Stimulated activated CD4-positive, alpha-beta T cell treated with anti-CD3 and anti-CD28 coated beads, TNF-alpha, amount 100 ng/mL, for 48 hours (primary cell): ENCODE measurements at places on chromosomes 4 and X.

DNA sequence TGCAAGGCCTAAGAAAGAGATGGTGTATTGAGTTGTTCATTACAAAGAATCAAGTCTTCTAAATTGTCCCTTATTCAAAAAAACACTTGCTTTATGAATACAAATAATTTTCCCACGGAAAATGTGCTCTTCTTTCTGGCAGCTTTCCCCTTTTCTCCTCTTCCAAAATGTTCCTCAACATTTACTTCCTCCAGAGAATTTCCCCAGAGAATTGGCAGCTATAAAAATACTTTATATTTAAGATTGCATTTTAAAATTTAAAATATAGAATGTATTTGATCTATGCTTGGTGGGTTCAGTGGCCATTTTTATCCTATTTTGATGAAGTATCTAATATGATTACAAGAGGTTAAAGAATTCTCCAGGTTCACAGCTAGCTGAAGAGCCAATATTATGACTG is 521.0 kb downstream of the IQCM start:
- no peak for DNase-seq

- DNase-seq, result no peak
Measured at GRCh38 chr4:74297539-74297938, 10.7 kb upstream of the EPGN start.

DNA sequence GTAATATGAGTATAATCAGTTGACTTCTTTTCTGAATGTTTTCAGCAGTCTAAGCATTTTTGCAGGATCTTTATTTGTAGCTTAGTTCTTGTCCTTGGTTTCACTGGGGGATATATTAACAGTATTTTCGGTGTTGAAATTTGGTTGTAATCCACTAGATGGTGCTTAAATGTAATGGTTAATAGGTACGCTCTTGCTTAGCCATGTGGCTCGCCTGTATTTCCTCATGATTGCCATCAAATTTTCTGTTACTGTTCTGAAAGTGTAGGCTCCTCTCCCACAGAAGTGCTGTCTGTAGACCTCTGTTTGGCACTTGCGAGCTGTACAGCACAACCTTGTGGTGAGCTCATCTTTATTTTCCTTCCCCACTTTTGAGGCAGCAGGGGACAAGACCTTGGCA is 3.9 kb upstream of the FAAH2 start:
- no peak for DNase-seq

GRCh38 chr4:11912886-11913285 is 484.2 kb upstream of the HS3ST1 start:
- DNase-seq, result no peak

- DNase-seq, result no peak
Measured at GRCh38 chr4:28117084-28117682, 1256.5 kb downstream of the STIM2 start.

DNA sequence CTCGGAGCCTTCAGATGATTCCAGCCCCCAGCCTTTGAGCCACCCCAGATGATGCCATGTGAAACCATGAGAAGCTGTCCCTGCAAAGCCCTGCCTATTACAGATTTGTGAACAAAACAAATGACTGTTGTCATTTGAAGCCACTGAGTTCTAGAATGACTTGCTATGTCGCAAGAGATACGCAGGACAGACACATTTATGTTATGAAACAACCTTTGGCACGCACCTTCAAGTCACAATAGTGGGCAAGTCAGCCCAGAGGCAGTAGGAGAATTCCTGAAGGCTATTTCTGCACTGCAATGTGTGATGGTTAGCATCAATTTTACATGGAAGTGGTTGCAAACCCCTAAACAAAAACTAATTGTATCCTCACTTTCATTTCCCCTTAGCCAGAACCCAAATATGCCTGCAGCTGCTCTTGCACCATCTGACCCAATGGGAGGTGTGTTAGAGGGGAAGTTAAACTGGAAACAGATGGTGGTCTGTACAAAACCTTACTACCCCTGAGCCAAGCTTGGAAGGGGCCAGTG is 174.4 kb upstream of the ATP6AP2 start:
- no peak for DNase-seq

DNA sequence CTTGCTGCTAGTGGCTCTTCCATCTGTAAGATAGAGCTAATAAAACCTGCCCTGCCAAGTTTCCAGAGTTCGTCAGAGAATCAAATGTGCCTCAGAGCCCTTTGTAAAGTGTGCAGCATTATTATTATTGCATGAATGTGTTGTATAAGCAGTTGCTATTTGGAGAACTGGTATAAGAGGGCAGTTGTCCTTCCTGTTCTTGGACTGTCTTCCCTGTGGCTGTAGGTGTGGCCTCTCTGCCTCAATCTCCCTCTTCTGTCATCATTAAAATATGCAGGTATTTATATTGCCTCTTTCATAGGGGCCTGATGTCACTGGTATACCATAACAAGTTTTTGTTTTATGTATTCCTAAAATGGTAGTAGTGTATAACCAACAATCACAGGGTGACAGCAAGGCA is 3.8 kb downstream of the MTM1 start:
- no peak for DNase-seq
